ENCODE measurements at places on chromosomes 13 and 19.

DNA sequence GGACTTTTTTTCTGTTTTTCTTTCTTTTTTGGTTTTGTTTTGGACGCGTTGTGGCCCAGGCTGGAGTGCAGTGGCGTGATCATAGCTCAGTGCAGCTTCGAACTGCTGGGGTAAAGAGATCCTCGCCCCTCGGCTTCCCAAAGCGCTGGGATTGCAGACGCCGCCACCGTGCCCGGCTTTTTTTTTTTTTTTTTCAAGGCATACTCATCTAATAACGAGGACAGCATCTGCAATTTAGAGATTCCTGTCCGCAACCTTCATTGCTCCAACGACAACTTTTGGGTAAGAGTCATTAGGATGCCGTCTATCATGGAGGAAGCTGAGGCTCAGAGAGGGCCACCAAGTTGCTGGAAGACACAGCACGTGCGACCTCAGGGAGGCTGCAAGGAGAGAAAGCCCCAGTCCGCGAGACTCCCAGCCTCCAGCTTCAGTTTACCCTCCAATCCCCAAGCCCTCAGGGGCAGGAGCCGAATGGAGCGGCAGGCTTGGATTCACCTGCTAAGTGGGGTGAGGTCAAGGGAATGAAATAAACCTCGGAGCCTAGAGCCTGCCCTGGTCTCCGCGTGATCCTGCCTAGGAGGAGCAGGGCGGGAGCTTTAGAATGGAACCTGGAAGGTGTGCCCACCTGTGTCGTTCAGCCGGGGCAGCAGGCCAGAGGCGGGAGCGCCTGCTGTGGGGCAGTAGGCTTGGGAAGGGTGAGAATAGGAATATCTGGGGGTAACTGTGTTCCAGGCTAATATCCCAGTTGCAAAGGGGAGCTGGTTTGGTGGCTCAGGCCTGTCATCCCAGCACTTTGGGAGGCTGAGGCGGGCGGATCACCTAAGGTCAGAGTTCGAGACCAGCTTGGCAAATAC is 676 bp upstream of the POLRMT start:
- DNase-seq = no peak

DNA sequence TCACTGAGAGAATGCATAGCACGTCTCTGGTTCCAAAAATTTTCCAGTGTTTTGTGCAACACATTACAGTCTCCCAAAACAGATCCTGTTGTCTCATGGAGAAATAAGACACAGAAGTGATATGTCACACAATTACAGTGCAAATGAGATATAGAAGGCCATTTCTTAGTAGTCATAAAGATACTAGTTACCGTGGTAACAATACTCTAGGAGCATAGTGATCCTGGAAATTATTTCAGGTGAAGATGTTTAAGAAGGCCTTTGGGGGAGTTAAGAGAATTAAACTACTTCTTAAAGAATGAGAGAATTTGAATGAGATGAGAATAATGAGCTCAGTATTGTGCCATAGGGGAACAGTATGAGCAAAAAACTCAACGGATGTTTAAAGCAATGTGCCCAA is 628.0 kb upstream of the MIR17HG start:
- no peak for DNase-seq

- no peak for DNase-seq
Observed at GRCh38 chr13:109874484-109875454, 88.4 kb upstream of the IRS2 start.

DNA sequence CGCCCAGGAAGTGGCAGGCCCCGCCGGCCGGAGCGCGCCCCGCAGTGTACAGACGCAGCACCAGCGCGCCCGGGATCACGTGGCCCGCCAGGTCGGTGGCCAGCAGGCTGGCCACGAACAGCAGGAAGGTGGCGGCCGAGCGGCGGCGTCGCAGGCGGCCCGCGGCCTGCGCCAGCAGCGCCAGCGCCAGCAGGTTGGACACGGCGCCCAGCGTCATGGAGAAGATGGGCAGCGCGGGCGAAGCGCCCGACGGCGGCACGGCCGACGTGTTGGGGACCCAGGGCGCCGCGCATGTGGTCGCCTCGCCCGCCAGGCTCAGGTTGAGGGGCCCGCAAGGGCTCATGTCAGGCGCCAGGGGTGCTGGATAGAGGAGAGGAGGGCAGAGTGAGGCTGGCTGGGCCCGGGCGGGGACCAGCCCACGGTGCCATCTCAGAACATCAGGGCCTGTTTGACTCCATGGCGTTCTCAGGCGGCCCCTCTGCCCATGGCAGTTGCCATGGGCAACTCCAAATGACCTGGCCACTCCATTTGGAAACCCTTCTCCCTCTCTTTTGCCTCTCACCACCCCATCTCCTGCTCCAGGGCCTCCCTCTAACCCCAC is 1.1 kb downstream of the PTGER1 start:
- no peak for DNase-seq

GRCh38 chr19:31023038-31023437 is 326.2 kb downstream of the TSHZ3 start:
- no peak for DNase-seq

GRCh38 chr19:18737337-18737953 is 53.7 kb downstream of the COMP start:
- DNase-seq = no peak

- no peak for DNase-seq
Observed at GRCh38 chr13:52936806-52937205, 88.4 kb upstream of the PCDH8 start.
